Liver (tissue), 10 donors: ENCODE measurements at places on chromosomes 12 and 14. TPM values are rescaled to one million over a fixed set of nuclear protein-coding genes. Genes with fewer than 3 reads are reported as not detected.

C1R gene
- polyA plus RNA-seq, result 1,058 TPM

GPR137C gene
- polyA plus RNA-seq, result 0.14 TPM

SERPINA6 gene
- polyA plus RNA-seq, result 357 TPM

KRT74 gene
- polyA plus RNA-seq, result not detected

EML1 gene
- polyA plus RNA-seq, result 2.7 TPM

KRT86 gene
- polyA plus RNA-seq, result not detected

RIMBP2 gene
- 0.01 TPM for polyA plus RNA-seq

NANOG gene
- 0.11 TPM for polyA plus RNA-seq

PKP2 gene
- polyA plus RNA-seq, result 15.6 TPM

COCH gene
- 0.50 TPM for polyA plus RNA-seq

PRH2 gene
- polyA plus RNA-seq, result not detected

HRK gene
- not detected for polyA plus RNA-seq

FAM90A1 gene
- polyA plus RNA-seq, result not detected

WSCD2 gene
- not detected for polyA plus RNA-seq

DBX2 gene
- polyA plus RNA-seq, result not detected

PAX9 gene
- polyA plus RNA-seq, result 0.03 TPM

SYT1 gene
- polyA plus RNA-seq, result 0.53 TPM

AMIGO2 gene
- polyA plus RNA-seq, result 2.1 TPM

PLEKHG7 gene
- polyA plus RNA-seq, result 0.08 TPM

KLHDC1 gene
- polyA plus RNA-seq, result 0.36 TPM

DTD2 gene
- 7.9 TPM for polyA plus RNA-seq
